ENCODE measurements at places on chromosomes 4 and X.
A peak's percentile ranks its signal among the peaks of the same experiment; 100 is the strongest.

- DNase-seq: peak; percentile 9
These were observed 575 bp downstream of the RCHY1 start for GRCh38 chr4:75513526-75514130.

GRCh38 chrX:114675365-114675764, 91.5 kb downstream of the HTR2C start:
- peak; percentile 67 for DNase-seq

GRCh38 chr4:165874072-165874790, 1.2 kb downstream of the TLL1 start:
- DNase-seq: no peak

- no peak for DNase-seq
These were observed 89.3 kb upstream of the CYLC1 start for GRCh38 chrX:83771664-83772063.

DNA sequence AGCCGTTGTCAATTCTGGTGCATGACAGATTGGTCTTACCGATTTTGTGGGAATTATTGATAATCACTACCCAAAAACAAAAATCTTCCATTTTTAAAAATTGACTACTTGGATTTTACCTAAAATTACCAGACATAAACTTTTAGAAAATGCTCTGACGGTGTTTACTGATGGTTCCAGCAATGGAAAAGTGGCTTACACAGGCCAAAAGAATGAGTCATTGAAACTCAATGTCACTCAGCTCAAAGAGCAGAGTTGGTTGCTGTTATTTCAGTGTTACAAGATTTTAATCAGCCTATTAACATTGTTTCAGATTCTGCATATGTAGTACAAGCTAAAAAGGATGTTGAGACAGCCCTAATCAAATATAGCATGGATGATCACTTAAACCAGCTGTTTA, 23.0 kb upstream of the UGT2B17 start:
- no peak for DNase-seq

DNA sequence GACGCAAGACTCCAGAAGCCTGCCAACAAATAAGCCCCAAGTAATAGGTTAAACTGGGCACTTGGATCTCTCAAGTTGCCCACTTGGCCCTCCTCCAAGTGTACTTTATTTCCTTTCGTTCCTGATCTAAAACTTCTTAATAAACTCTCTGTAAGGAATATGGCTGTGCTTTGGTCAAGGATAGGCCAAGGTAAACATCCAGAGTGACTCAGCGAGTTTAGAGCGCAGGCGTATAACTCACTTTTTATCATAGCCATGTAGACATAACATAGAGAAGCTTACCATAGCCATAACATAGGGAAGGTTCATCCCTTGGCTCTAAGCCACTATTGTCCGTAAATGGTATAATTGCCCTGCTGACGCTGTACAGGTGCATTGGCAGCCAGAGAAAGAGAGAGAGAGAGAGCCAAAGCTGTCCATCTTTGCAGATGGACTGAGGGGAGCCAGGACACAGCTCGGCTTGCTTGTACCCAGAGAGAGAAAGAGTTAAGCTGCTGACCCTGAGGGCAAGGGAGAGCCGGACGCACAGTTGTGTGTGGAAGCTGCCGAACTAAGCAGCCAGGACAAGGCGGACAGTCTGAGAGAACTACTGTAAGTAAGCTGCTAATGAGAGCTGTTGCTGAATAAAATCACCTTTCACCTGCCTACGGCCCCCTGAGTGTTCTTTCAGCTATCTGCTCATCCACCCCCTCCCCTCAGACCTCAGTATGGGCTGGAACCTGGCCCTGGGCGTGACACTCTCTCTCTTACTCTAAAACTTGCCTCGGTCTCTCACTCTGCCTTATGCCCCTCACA, 1.8 kb downstream of the TLR1 start:
- no peak for DNase-seq

DNA sequence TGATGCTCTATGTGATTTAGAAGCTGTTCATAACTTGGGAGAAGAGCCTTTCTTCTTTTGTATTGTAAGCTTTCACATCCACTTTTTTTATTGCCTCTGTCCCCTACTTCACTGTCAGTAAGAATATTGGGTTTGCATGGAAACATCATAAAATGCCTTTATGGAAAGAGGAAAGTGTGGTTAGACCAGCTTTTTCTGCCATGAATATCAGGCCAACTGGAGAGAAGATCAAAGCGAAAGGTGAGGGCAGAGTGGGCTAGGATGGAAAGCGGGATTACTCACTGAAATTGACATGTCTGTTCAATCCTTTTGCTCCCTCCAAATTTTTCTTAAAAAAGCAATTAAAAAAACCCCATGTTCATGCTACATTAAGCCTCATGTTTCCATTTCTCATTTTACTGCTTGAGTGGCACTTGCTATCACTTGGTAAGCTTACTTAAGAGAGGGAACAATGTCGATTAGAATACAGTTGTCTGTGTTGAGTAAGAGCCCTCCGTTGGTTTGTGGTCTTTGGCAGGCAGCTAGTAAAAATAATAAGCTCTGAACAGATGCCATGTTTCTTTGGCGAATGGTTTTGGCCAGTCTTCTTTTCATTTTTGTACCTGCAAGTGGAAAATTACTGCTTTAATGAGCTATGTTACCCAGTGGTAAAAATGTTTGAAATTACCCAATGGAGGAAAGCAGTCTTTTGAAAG, 35.9 kb downstream of the SUPT20HL1 start:
- DNase-seq: peak; percentile 64

GRCh38 chr4:142408003-142408441, 438.1 kb downstream of the INPP4B start:
- peak; percentile 90 for DNase-seq

DNA sequence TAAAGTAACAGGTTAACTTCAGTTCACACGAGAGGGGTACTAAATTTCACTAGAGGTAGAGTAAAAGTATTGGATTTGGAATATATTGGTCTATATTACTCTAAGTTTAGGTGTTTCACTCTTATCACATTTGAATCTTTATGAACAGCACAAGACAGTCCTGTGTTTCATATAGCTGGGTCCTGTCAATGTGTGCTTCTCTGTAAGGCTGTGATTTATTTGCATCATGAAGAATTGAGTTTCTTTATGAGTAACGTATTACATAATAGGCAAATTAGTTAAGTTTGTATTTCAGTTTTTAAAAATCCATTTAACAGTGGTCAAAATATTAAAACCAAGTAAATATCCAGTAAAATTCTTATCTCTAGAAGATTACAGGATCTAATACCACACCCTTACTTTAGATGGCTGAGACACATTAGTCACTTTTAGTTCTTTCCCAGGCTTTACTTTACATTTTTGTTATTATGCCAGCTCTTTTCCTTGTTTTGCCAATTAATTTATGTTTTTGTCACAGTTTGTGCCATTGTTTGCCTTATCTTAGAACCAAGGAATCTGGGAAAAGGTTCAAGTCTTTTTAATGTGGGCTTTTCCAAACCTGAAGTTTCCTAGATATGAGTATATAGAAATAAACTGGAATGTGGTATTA, 32.1 kb downstream of the NUDT6 start:
- no peak for DNase-seq

GRCh38 chrX:150219374-150220185, 143.5 kb upstream of the MAMLD1 start:
- peak; percentile 85 for DNase-seq

- DNase-seq: no peak
These were observed 7.3 kb upstream of the ARHGAP10 start for GRCh38 chr4:147724468-147725201.

- DNase-seq: peak; percentile 95
These were observed 80.8 kb upstream of the MAB21L2 start for GRCh38 chr4:150501009-150501727.

GRCh38 chr4:157035471-157035870, 40.5 kb upstream of the GLRB start:
- no peak for DNase-seq

- no peak for DNase-seq
These were observed 38.2 kb downstream of the NLGN3 start for GRCh38 chrX:71182871-71183270.

GRCh38 chrX:49761481-49761880, 65.7 kb upstream of the PAGE1 start:
- DNase-seq: peak; percentile 13

GRCh38 chr4:7515390-7515902, 80.7 kb upstream of the PSAPL1 start:
- DNase-seq: peak; percentile 9

GRCh38 chrX:36407836-36408235, 488.3 kb downstream of the CFAP47 start:
- DNase-seq: no peak

DNA sequence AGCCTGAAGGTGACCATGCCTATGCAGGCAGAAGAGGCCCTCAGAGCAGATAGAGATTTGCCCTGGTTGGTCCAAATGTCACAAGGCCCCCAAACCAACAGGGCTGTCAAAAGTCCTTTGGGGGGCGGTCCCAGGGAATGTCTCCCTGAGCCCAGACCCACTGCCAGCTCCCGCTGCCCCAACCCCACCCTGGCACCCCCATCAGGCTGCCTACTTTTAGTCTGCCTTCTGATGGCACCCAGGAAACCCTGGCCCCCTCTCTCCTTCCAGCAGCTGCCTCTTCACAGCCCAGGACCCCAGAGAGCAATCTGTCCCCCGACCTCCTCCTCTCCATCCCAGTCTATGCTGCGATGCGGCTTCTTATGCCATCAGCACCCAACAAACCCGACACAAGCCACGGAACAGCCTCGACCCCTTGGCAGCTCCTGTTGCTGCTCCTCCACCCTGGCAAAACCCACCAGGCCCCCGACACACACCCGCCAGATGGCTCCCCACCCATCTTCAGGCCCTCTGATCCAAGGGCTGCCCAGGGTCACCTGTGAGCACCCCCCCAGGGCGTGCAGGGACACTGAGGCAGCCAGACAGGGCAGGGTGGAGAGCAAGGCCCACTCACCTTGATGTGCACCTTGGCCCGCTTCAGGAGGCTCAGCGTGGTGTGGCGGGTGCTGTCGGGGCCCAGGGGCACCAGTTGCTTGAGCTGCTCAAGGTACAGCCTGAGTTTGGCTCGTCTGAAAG, 9.9 kb downstream of the MXD4 start:
- DNase-seq: no peak

- DNase-seq: peak; percentile 42
These were observed 3.1 kb downstream of the ZNF827 start for GRCh38 chr4:145935253-145936141.

DNA sequence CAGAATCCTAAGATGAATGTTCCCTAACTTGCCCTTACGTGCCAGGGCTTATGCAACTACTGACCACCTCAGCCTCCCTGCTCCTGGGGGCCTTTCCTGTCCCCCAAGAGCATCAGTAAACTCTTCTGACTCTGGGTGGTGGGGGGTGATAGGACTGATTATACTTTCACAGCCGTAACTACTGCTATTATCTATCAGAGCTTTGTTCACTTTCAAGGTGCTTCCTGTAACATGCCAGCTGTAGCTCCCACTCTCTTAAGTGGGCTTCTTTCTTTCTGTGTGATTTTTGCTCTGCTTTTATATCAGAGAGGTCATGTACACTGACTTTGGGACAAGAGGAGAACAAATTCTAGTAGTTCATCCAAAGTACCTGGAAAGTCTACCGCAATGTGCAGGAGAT, 25.3 kb downstream of the SPINK2 start:
- DNase-seq: no peak

- peak; percentile 68 for DNase-seq
These were observed 17.0 kb upstream of the PAPSS1 start for GRCh38 chr4:107736924-107737448.

- peak; percentile 25 for DNase-seq
These were observed 383.9 kb downstream of the RPA4 start for GRCh38 chrX:97267396-97268181.

DNA sequence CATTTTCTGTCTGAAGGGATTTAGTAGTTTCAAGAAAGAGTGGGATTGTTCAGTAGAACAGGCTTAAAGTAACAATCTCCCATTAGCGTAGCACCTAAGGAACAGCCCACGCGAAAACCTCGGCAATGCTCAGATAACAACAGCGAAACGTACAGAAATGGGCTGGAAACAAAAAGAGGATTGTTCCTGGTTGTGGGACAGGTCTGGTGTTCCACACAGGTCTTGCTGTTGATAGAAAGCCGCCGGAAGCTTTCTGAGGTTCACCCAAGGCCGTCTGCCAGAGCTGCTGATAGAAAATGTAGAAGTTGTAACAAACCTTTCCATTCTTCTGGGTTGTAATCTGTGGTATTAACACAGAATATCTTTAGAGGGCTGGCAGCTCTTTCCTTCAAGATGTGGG, 69.4 kb upstream of the CLCN4 start:
- DNase-seq: no peak

DNA sequence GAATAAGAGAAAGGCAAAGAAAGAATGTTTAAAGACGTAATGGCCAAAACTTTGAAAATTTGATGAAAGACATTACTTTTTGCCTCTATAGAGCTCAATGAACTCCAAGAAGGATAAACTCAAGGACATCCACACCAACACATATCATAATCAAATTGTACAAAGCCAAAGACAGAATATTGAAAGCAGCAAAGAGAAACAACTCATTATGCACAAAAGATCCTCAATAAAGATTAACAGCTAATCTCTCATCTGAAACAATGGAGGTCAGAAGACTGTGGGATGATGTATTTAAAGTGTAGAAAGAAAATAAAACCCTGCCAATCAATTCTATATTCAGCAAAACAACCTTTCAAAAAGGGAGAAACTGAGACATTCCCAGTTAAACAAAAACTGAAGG, 129.1 kb upstream of the TEX13D start:
- no peak for DNase-seq

GRCh38 chr4:156636381-156636780, 335.2 kb downstream of the PDGFC start:
- DNase-seq: no peak

DNA sequence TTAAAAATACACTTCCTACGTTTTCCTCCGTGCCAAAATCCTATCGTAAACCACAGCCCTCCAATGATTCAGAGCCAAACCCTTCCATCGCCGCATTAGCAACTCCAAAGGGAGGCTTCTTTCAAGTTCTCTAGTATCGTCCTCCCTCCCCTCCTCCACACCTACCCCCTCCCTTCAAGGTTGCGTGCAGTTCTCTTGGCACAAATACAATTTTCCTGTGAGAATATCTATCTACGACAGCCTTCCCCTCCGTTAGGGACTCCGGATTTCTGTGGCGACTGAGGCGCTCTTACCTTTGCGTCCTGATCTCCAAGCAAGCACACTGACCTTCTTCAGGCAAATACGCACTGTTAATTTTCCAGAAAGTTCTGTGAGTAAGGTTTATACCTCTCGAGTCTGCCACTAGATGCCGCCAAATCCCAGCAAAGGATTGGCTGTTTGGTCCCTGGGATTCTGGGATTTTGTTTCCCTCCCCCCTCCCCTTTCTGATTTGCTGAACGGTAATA, 1.2 kb upstream of the MORF4L2 start:
- peak; percentile 83 for DNase-seq

DNA sequence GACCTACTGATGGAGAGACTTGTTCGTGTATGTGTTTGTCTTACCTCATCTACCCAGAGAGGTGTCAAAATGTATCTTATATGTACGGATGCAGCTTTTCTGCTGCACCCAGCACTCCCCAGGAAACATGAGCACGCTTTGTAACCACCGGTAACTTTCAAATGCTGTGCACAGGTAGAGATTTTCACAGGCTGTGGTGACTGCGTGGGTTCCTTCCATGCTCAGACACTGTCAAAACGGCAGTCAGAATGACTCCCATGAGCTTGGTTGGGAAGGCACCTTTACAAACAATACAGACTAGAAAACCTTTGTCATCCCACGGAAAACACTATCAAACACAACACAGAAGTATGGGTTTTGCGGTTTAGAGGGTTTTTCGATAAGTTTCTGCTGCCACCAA, 28.2 kb downstream of the F11 start:
- no peak for DNase-seq

Measured in fibroblast of mammary gland (primary cell).